ENCODE measurements at places on chromosomes 13 and 19. TPM values are rescaled to one million over a fixed set of nuclear protein-coding genes. Genes with fewer than 3 reads are reported as not detected.

- DNase-seq = no peak
Observed at GRCh38 chr13:92823059-92823458, 403.5 kb upstream of the GPC6 start.

DNA sequence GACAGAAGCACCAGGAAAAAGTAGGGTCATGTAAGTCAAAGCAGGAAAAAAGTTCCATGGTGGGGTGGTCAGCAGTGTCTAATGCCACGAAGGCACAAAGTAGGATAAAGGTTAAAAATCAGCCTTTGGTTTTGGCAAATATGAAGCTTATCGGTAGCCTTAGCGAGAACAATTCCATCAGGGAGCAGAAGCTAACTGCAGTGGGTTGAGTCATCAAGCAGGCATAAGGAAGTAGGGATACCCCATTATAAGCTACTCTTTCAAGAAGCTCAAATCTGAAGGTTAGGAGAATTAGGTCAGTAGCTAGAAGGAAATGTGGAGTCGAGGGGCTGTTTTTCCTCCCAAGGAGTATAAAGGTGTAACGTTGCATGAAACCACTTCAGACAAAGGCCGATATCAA lies 57.5 kb upstream of the USPL1 start:
- no peak for DNase-seq

DNA sequence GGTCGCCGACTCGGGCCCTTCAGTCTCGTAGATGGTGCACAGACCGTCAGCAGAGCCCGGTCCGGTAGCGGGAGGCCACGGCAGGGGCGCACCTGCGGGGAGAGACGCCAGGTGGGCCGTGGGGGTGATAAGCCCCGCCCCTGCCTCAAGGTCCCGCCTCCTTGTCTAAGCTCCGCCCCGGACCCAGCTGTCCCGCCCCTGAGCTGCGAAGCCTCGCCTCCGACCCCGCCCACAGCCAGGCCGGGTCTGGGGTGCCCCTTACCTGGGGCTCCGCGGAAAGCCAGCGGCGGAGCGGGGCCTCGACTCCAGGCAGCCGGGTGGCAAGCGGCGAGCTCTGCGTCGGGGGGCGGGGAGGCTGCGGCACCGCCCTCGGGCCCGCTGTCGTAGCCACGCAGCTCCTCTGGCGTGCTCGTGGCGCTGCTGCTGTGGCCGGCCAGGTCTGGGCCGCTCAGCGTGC lies 4.7 kb downstream of the PRR36 start:
- no peak for DNase-seq

DNA sequence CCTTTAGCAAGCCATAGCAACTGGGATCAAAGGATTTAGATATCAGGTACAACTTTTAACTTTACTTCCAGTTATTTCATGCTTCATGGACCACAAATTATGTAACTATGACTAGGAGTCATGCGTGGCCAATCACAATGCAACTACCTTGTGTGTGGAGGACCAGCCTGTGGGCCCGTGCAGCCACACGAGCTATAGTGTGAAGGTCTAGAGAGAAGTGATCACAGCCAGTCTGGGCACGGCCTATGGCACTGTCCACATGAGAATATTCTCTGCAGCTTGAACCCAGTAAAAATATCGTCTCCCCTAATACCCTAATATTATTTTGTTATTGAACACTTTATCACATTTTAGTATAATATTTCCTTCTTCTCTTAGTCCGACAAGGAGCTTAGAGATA lies 464.9 kb upstream of the MIR17HG start:
- no peak for DNase-seq

- no peak for DNase-seq
Observed at GRCh38 chr19:41431426-41432386, 4.5 kb upstream of the B3GNT8 start.

The LRRC4B gene
- total RNA-seq = 0.89 TPM

Data from HCT116 (cell line).